NCI-H2029 (cell line): ENCODE measurements at places on chromosomes 13 and 19.
A peak's percentile ranks its signal among the peaks of the same experiment; 100 is the strongest.

DNA sequence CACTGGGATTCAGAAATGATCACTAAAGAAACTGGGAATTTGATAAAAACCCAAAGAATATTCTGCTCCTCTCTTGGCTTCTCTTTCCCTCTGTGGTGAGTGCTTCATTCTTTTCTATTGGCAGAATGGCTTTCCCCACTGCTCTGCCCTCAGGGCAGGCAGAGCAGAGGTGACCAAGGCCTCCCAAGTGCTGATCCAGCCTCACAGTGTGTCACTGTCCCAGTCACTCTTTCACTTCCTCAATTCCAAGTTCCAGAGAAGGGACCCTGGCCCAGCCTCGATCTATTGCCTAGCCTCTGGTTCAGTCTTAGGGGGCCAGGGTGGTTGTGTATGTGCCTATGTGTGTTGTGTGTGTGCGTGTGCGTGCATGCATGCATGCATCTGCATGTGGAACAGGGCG lies 180.6 kb upstream of the TMTC4 start:
- no peak for DNase-seq

- DNase-seq = no peak
Measured at GRCh38 chr19:44374789-44375188, 18.3 kb upstream of the ZNF112 start.

DNA sequence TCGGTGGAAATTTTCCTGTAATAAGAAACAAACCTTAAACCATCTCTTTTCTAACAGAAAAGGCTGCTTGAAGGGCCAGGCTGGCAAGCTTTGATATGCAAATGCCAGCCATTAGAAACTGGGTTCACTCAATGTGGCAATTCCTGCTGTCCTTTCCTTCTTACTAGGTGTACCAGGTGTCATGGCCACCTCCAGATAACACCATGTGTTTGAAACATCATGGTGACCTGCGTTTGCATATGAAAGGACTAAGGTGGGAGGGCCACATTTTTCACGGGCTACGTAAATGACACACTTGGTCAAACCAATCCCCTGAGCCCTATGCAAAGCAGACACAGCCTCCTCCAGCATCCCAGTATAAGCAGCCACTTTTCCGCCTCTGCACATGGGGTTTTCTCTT lies 789.1 kb upstream of the SLITRK5 start:
- no peak for DNase-seq

DNA sequence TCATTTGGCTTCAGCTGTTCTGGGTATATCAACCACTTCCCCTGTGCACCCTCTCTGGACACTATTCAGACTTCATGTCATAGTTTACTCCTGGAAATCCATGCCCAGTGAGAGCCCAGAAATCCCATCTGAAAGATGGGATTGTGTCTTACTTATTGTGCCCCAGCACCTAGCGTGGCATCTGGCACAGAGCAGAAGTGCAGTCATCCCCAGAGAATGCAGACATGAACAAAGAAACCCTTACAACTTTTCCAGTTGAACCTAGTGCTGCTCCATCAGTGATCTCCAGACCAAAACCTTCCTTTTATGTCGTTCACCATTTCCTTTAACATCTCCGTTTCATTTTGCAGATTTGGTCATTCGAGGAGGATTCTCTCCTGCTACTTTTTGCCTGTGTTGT lies 60.6 kb downstream of the MBNL2 start:
- DNase-seq = no peak

GRCh38 chr13:71039440-71039839 lies 827.6 kb downstream of the DACH1 start:
- DNase-seq = no peak

- peak; percentile 26 for DNase-seq
Measured at GRCh38 chr19:50906217-50906616, 5.0 kb downstream of the KLK4 start.

DNA sequence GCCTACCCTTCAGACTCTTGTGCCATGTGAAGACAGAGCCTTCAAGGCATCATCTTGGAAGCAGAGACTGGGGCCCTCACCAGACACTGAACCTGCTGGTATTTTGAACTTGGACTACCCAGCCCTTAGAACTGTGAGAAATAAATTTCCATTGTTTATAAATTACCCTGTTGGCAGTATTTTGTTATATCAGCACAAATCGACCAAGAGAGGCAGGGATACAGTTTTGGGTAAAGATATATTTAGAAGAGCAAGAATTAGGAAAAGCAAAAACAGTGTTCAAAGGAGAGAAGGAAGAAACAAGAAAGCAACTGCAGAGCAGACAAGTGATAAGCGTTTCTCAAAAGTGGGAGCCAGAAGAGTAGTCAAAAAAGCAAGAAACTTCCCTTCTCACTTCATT lies 600.8 kb downstream of the DCT start:
- no peak for DNase-seq

DNA sequence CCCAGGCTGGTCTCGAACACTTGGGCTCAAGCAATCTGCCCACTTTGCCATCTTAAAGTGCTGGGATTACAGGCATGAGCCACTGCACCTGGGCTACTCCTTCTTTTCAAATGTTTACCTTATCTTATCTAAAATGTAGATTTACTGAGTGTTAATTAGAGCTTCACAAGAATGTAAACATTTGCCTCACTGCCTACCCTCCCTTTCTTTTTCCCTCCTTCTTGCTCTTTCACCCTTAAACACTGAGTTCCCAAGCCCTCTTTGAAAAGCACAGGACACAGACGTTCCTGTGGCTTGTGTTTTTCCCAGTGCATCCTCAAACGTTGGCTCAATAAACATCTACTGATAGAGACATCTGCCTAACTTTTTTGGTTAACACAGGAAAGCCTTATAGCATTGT lies 32.7 kb upstream of the CYSLTR2 start:
- no peak for DNase-seq

DNA sequence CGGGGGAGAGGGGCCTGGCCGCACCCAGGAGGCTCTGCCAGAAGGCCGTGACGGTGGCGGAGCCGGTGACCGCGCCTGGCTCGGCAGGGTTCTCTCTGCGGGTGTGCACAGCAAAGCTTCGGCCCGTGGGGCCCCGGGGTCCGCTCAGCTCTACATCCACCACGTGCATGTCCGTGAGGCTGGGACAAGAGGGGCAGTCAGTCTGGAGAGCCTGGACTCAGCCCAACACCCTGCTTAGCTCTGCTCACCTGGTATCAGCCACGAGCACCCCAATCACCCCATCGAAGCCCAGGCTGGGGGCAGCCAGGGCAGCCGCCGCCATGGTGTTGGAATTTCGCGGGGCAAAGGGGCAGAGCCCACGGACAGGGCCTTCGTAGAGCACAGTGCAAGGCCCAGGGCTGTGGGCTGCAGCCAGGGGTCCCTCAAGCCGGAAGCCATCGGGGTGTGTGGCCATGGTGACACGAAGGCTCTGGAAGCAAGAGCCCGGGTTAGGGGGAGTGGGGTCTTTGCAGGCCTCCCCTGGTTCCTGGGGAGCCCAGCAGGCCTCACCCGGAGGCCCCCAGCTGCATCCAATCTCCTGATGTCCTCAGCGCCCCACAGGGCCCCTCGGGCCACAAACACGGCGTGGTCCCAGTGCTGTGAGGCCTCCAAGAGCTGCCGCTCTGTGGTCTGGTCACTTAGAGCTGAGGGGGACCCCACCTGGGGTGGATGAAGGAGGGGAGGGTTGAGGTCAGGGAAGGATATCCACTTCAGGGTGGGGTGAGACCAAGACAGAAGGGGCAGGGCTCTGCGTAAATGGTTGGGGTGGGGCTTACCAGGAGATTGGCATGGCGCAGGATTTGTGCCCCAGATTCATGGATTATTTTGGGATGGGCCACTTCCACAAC lies 1.4 kb downstream of the ASPDH start:
- no peak for DNase-seq

DNA sequence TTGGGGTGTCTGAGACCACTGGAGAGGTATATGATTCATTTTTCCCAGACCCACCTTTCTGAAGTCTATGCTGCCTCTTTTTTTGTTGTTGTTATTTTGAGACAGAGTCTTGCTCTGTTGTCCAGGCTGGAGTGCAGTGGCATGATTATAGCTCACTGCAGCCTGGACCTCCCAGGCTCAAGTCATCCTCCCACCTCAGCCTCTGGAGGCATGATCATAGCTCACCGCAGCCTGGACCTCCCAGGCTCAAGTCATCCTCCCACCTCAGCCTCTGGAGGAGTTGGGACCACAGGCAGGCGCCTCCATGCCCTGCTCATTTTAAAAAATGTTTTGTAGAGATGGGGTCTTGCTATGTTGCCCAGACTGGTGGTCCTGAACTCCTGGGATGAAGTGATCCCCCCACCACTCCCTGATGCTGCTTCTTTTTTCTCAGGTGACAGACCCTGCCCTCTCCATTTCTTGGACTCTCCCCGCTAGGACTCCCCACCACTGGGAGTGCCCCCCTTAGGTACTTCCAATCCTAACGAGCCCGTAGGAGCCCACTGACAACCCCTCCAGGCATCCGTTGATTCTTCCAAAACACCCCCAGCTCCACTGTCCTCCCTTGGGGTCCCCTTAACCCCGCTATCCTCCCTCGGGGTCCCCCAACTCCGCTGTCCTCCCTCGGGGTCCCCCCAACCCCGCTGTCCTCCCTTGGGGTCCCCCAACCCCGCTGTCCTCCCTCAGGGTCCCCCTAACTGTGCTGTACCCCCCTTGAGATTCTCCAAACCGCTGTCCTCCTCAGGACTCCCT lies 45.4 kb downstream of the ARHGEF18 start:
- no peak for DNase-seq

- no peak for DNase-seq
Measured at GRCh38 chr19:7250951-7251350, 43.3 kb downstream of the INSR start.

- peak; percentile 50 for DNase-seq
Measured at GRCh38 chr19:57803594-57804325, 11.0 kb downstream of the ZNF552 start.

DNA sequence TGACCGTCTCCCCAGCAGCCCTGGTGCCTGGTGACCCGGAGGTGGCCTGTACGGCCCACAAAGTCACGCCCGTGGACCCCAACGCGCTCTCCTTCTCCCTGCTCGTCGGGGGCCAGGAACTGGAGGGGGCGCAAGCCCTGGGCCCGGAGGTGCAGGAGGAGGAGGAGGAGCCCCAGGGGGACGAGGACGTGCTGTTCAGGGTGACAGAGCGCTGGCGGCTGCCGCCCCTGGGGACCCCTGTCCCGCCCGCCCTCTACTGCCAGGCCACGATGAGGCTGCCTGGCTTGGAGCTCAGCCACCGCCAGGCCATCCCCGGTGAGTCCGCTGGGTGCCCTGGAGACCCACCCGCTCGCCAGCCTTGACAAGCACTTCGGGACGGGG lies 2.2 kb downstream of the MADCAM1 start:
- DNase-seq = no peak

DNA sequence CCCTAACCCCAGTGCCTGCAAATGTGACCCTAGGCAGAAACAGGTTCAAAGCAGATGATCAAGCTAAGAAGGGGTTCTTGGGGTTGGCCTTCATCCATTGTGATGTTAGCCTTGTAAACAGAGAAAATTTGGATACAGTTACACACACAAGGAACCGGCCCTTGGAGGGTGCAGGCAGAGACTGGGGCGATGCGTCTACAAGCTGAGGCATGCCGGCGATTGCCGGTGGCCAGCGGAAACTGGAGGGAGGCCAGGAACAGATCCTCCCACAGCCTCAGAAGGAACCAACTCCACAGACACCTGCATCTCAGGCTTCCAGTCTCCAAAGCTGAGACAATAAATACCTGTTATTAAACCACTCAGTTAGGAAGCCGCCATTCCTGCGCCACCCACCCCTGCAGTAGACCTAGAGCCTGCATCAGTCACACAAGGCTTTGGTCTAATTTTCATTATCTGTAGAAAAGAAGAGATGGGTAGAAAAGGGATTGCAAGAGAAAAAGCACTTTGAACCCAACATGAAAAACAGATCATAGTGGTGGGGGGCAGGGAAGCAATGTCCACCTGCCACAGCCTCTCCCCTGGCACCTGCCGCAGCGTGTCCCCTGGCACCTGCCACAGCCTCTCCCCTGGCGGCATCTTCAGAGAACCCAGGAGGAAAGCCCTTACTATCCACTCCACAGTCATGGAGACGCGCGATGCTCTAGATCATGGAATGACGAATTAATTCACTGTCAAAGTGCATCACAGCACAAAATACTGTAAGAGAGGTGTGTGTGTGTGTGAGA lies 119.7 kb upstream of the SOX1 start:
- DNase-seq = peak; percentile 60

DNA sequence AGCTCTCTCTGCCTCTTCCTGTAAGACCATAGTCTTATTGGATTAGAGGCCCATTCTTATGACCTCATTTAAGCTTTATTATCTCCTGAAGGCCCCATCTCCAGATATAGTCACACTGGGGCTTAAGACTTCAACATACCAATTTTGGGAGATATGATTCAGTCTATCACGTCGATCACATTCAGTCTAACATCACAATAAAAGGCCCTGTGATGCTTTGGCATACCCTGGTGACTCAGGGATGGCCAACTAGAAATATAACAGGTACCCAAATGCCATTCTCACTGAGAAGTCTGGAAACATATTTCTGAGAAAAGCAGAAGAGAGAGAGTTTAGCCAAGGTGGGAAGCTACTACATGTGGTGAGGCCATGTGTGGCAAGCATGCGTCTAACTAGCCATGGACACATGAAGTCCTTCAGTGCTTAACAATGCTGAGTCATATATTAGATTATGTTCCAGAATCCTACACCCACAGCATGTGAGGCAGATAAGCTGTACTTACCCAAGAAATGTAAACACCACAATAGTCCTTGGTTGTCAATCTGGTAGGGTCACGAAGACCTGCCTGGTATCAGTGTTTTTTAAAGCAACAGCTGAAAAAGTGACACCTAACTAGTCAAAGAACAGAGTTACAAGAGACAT lies 485.1 kb downstream of the FOXO1 start:
- no peak for DNase-seq

- peak; percentile 25 for DNase-seq
Measured at GRCh38 chr19:49057636-49058234, at the start of gene CGB7. Gene CGB7, minus strand, starts transcription at chr19:49057749. Its CDS starts 2,374 bp downstream, at chr19:49055375.

GRCh38 chr19:12137221-12137940 lies 2.8 kb downstream of the ZNF20 start:
- DNase-seq = no peak

- DNase-seq = peak; percentile 15
Measured at GRCh38 chr19:40610396-40611064, 9.4 kb downstream of the LTBP4 start.

DNA sequence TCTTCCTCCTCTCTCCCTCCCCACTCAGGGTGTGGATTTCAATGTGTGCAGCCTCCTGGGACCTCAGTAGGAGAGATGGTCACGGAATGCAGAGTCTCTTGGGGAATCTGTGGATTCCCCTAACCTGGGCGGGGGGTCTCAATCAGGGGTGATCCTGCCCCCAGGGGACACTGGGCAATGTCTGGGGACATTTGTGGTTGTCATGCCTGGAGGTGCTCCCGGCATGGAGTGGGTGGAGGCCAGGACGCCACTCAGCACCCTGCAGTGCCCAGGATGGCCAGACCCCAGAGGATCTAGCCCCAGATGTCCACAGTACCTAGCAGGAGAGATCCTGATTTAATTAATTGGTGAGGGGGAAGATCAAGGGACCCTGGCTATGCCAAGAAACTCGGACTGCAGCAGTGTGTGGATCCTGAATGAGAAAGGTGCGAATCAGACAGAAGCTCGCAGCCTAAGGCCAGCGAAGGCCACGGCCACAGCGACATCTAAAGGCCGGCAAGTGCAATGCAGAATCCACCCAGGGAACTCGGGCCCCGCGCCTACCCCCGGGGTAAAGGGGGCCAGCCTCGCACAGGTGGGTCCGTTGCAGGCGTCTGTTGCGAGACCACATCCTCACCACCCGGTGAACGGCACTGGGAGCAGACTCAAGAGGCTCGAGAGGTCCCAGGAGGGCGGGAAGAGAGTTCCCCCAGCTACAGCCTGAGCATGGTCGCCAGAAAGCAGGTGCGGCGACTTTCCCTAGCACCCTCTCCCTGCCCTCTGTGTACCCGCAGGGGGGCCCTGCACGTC lies 88.8 kb downstream of the GNG7 start:
- DNase-seq = no peak
